ENCODE measurements at places on chromosomes 3 and 15.

DNA sequence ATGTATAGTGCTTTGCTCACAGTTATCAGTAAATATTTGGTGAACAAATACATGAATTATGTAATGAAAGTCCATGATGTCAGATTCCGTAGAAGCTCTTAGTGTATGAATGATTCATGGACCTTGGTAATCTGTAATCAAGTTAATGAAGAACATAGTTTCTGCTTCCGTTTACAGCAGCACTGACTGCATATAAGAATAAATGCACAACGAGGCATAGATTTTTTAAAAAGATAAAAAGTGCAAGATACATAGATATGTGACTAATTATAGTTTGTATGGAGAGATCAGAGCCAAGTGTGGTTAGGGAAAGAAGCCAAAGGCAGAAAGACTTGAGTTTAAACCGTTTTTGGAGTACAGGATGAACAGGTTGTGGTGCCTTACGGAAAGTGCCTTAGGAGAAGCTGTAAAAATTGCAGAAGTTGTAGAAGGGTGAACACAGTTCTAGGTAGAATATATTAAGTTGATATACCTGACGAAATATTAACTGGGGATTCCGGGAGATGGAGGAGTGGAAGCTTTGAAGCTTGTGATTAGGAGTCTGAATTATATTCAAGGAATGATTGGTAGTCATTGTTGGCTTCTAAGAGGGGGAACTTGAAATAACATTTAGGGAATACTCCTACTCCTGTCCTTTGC is 293.1 kb downstream of the NLGN1 start:
- no peak for DNase-seq

DNA sequence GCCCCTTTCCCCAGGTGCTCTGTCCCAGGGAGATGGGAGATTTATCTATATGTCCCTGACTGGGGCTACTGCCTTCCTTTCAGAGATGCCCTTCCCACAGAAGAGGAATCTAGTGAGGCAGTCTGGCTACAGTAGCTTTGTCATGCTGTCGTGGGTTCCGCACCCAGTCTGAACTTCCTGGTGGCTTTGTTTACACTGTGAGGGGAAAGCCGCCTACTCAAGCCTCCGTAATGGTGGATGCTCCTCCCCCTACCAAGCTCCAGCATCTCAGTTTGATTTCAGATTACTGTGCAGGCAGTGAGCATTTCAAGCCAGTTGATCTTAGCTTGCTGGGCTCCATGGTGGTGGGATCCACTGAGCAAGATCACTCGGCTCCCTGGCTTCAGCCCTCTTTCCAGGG is 35.4 kb upstream of the SLC7A14 start:
- DNase-seq: no peak

- no peak for DNase-seq
Observed at GRCh38 chr3:55532806-55533205, 45.7 kb upstream of the WNT5A start.

DNA sequence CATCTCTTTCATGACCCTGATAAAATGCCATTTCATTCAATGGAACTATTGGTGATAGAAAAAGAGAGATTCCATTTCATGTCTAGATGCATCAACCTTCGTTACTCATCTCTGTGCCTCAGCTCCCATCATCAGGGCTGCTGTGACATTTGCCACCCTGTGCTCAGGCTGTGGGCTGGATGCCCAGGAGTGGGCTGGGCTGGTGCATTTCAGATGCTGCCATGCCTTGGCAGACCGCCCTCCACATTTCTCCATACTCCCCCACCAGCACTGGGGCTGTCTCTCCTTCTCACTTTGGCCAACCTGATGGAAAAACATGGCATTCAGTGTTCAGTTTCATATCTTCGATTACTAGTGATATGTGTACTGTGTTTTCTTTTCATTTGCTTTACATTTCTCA is 59.1 kb downstream of the DNASE1L3 start:
- no peak for DNase-seq

DNA sequence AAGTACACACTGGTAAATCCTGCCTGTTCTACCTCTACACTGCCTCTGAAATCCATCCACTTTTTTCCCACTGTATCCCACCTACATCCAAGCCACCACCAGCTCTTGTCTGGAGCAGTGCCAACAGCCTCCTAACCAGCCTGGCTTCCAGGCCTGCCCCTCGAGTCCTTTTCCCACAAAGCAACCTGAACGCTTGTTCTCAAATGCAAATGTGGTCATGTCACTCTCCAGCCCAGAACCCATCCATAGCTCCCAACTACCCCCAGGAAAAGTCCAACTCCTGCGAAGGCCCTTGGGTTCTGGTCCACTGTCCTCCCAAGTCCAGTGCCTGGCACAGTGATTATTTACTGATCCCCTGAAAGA is 83.8 kb downstream of the SEMA5B start:
- no peak for DNase-seq

DNA sequence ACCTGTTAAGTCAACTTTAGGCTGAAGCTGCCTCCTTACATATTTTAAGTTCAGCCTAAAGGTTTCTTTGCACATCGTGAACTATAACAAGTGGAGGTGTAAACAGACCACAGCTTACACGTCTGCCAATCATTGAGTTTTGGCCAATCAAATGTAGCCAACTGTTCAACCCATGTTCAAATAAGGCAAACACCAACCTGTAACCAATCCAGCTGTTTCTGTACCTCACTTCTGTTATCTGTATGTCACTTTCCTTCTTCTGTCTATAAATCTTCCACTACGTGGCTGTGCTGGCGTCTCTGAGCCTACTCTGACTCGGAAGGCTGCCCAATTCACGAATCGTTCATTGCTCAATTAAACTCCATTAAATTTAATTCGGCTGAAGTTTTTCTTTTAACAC is 356.0 kb downstream of the TBC1D5 start:
- no peak for DNase-seq

- peak; percentile 36 for DNase-seq
Observed at GRCh38 chr3:8441969-8442559, 59.6 kb upstream of the LMCD1 start.

GRCh38 chr15:64379216-64379960 is 1.9 kb downstream of the PCLAF start:
- DNase-seq: no peak

- DNase-seq: no peak
Observed at GRCh38 chr3:37905987-37906674, 44.5 kb downstream of the CTDSPL start.

- DNase-seq: no peak
Observed at GRCh38 chr15:31328428-31328968, 1.9 kb downstream of the KLF13 start.

- no peak for DNase-seq
Observed at GRCh38 chr3:53183514-53183913, 22.5 kb downstream of the PRKCD start.

DNA sequence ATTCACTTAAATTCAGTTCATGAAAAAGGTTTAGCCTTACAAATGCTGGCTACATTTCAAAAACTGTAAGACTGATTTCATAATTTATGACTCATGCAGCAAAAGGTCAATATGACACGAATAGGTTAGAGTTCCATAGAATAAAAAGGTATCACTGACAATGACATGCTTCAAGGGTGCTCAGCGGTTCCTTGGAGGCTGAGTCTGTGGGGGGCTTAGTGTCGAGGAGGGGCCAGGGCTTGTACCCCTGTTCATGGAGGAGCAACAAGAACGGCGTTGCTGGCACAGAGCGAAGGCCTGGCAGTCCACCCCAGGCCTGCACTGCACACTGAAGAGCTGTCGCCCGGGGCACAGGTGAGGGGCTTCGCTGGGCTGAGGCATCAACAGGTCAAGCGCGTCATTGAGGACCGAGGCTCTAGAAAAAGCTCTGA is 174.2 kb downstream of the NR1D2 start:
- DNase-seq: no peak

GRCh38 chr3:31197941-31198340 is 303.5 kb upstream of the GADL1 start:
- DNase-seq: no peak

- no peak for DNase-seq
Observed at GRCh38 chr3:161558236-161558635, 61.6 kb downstream of the OTOL1 start.

DNA sequence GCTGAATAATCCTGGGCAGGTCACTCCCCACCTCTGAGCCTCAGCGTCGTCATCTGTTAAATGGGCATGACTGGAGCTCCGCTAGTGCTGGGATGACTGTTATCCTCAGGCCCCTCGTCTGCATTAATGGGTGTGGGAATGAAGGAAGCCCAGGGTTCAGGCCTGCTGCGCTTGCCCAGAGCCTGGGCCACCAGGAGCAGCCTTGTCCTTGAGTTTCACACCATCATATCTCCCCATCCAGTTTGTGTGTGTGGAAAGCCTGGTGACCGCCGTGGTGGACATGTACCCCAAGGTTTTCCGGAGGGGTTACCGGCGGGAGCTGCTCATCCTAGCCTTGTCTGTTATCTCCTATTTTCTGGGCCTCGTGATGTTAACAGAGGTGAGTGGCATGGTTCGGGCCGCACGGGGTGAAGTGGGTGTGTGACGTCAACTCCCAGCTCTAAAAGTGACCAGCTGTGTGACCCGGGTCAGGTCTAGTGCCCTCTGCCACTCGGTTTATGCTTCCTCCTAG is 63.5 kb upstream of the SLC6A1 start:
- DNase-seq: no peak

- no peak for DNase-seq
Observed at GRCh38 chr15:84104853-84105252, 130.7 kb upstream of the GOLGA6L4 start.

DNA sequence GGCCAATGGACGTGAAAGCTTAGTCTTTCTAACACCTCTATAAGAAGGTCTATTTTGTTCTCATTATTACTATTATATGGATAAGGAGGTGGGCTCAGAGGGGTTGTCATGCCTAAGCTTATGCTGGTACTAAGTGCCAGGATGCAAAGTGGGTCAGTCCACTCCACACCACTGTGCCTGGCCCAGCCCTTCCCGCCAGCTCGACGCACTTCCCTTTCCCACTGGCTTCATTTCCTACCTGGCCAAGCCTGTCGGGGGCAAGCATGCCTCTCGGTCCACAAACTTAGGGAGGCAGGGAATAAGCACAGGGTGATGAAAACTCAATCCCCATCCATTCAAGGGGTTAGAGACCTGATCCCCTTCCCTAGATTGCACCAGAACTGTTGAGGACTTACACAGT is 5.9 kb upstream of the SYNM start:
- no peak for DNase-seq

DNA sequence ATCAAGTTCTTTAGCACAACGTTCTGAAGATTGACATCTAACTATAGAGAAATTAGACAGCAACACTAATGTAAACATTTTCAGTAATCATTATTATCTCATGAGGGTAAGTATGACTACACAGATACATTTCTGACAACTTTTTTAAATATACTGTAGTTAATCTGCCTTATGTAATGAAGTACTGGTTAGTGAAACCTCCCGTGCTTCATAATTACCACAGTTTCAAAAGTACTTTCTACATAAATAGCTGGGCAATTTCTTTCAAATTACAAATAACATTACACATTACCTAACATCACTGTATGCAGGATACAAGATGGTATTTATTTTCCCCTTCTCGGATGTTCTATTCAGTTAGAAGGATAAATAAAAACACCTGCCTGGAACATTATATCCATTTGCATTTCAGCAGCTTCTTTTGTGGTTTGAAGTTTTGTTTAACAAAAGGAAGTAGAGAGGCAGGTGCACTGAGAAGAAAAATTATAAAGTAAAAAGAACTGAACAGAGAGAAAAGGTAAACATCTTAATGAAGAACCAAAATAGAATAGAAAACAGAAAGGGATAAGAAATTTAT is 1241.5 kb upstream of the GBE1 start:
- DNase-seq: no peak

DNA sequence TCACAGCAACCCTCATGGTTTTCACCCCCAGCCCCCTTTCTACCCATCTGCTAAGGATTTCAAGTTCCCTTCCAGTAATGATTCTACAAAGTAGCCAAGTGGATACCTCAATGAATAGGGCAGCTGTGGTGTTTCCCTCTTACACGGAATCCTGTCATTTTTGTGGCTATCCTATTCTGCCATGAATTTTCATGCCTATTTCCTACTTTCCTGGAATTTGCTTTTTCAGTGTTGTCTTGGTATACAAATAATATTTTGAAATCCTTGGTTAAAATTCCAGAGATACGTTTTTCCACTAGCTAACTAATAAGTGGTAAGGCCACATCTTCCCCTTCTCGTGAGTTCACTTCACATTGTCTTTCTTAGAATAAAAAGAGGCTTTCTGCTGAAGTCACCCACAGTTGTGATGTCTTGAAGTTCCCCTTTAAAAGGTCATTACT is 7.5 kb downstream of the ADPRH start:
- DNase-seq: no peak

DNA sequence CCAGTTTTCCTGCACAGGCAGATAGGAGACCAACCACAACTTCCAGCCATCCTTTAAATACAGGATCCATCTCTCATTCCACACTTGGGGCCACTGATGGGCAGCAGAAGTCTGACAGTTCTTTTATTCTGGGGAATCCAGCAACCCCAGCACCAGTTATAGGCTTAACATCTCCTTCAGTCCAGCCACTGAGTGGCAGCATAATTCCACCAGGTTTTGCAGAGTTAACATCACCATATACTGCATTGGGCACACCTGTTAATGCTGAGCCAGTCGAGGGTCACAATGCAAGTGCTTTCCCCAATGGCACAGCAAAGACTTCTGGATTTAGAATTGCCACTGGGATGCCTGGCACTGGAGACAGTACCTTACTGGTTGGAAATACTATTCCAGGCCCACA is 2.9 kb downstream of the NPAP1 start:
- DNase-seq: no peak

DNA sequence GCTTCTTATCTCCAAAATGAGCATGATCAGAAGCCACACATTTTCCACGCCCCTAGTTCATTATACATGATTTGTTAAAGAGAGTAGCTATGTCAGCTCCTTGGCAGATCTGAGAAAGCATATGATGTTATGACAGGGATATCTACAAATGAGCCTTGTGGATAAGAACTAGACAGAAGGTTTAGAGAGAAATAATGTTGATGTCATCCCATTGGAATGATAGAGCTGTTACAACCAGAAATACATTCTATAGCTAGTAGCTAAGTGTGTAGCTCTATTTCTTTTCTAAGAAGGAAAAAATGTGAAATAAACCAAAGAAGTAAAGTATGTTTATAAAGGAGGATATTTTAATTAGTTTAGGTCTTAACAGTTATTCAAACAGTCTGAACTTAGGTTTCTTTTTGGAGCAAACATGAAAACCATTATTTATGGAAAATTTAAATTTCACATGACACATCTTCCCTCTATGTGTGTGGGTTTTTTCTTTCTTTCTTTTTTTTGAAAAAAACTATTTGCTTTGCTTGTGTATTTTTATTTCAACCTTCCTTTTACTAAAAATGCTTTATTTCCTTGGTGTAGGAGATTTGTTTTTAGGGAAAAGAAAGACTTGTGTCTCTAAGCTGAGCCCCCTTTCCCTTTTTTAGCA is 167.7 kb downstream of the GHSR start:
- no peak for DNase-seq
